ENCODE measurements at places on chromosomes 5 and 9.

DNA sequence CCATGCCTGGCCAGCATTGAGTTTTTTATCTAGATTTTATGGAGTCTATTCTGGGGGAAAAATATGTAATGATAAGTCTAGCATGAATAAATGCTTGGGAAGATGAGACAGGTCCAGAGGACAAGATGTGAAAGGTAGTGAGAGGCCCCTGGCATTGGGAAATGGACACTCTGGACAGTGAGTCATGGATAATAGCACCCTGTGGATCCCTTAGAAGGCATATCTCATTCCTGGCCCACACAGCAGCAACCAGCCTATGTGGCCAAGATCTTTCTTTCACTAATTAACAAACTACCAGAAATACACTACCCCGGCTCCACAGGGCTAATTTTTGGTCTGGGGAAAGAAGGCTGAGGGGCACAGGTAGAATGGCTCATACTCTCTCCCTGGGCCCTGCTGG, 356.1 kb downstream of the TRIM32 start:
- DNase-seq, result no peak

DNA sequence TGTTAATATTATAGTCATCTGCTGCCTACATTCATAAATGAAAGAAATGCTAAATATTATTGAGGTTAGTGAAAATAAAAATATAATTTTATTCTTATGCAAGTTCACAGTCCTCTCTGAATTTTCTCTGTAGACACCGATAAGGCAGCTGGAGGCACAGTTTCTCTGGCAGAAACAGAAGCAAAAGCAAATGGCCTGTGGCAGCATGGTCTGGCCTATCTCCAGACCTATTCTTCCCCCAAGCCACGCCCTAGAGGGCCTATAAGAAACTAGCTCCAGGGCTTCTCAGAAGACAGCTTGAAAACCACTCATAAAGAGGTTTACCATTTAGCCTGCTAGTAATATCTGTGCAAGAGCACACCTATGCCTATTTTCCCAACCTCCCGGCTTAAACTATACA, 28.4 kb downstream of the MRPS27 start:
- DNase-seq, result no peak

GRCh38 chr5:150763023-150763769, 4.4 kb upstream of the DCTN4 start:
- no peak for DNase-seq

DNA sequence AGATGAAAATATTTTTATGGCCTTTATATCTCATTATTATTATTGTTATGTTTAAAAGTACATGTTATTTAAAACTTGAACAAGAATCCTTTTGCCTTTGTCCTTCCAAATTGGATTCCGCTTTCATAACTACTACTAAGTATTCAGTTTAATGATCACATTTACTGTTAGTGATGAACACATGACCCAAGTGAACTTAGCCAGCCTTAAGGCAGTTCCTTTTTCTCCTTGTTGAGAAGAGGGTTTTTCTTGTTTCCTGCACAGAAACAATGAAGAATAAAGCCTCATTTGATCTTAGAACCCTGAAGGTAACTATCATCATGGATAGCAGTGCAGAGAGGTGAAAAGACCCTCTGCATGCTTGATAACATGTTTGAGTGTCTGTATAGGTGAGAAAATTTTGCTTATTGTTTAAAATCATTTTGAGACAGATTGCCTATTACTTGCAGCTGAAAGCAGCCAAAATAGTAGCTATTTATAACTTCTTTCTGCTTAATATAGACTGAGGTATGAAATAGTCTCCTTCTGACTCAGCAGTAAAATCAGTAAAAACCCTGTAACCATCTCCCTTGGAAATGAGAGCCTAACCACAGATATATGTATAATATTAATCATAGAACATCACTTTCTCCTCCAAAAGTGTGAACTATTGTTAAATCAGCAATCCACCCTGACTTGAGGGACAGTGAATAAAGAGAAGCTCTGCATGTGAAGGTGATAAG, 266.2 kb downstream of the SPATA31D1 start:
- DNase-seq, result no peak

GRCh38 chr9:76733096-76733495, 31.1 kb upstream of the PCA3 start:
- no peak for DNase-seq

- no peak for DNase-seq
Observed at GRCh38 chr9:69027355-69028097, 8.0 kb upstream of the FXN start.

Data from smooth muscle cell of the brain vasculature (primary cell).